ENCODE measurements at places on chromosomes 2 and 18.

- DNase-seq = no peak
- H3K4me1 ChIP-seq = no peaks in the 10 kb centered on the region
- no peaks in the 10 kb centered on the region for H3K27me3 ChIP-seq
- no peaks in the 10 kb centered on the region for H3K36me3 ChIP-seq
Observed at GRCh38 chr2:41920812-41921211, 127.0 kb upstream of the PKDCC start.

DNA sequence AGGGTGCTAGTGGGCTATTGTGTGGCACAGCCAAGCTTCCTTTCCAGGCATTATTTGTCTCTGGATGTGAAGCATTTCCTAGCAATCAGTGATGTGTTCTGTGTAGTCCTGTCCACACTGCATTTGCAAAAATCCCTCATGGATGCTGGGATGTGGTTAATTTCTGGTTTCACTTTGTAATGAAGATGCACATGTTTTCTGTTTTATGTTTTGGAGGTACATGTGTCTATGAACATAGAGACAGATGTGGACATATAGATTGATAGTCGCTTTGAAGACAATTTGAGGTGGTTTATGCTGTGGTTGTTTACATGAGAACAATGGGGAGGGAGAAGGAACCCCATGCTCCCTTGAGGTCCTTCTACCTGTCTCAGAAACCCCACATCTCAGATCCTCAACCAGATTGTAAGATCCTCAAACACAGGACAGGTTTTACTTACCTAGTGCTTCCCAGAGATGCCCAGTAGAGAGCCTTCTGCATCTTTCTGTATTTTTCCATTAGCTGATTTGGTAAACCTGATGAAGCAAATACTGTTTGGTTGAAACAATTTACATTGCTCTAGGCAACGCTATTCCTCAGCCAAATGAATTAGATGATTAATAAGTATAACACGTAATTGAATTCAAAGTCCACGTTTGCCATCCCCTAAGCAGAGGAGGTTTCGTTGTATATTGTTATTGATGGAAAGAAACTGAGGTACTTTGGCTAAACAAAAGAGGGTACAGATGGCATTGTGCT, 204.4 kb downstream of the SPP2 start:
- DNase-seq = no peak
- H3K27me3 ChIP-seq = no peaks in the 10 kb centered on the region
- no peaks in the 10 kb centered on the region for H3K4me1 ChIP-seq
- H3K36me3 ChIP-seq = no peaks in the 10 kb centered on the region
- H3K27ac ChIP-seq = no peak overlapping the region

GRCh38 chr18:26091047-26091630, 726 bp upstream of the SS18 start:
- DNase-seq = no peak
- H3K27me3 ChIP-seq = no peaks in the 10 kb centered on the region
- peak overlapping the region; percentile 98 for H3K27ac ChIP-seq
- peaks cover 36% of the 10 kb centered on the region for H3K4me1 ChIP-seq
- H3K4me3 ChIP-seq = peak overlapping the region; percentile 81

- no peak overlapping the region for H3K27ac ChIP-seq
- H3K4me3 ChIP-seq = no peak overlapping the region
- H3K27me3 ChIP-seq = no peaks in the 10 kb centered on the region
- H3K4me1 ChIP-seq = no peaks in the 10 kb centered on the region
- H3K36me3 ChIP-seq = no peaks in the 10 kb centered on the region
- no peak for DNase-seq
Observed at GRCh38 chr2:10554961-10555809, 107.1 kb upstream of the ODC1 start.

DNA sequence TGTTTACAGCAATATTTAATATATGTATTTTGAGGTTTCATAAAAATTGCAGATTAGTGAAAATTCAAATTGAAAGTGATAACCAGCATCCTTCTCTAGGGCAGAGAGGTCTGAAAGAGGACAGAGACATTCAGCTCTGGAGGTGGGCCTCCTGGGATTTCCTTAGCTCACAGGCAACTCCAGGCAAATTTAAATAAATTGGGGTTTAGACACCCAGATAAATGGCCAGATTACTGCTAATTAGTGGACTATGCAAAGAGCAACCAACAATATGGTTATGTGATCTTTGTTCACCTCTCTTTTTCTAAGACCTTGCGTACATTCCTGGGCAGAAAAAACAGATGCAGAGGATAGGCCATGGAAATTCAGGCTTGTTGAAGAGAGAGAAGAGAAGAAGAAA, 1282.8 kb upstream of the ACVR2A start:
- DNase-seq = no peak
- H3K4me1 ChIP-seq = no peaks in the 10 kb centered on the region
- H3K27ac ChIP-seq = no peak overlapping the region
- no peak overlapping the region for H3K4me3 ChIP-seq
- no peaks in the 10 kb centered on the region for H3K36me3 ChIP-seq
- no peaks in the 10 kb centered on the region for H3K27me3 ChIP-seq

GRCh38 chr2:184743096-184743495, 144.8 kb downstream of the ZNF804A start:
- no peak overlapping the region for H3K27ac ChIP-seq
- no peaks in the 10 kb centered on the region for H3K27me3 ChIP-seq
- H3K4me3 ChIP-seq = no peak overlapping the region
- no peaks in the 10 kb centered on the region for H3K36me3 ChIP-seq
- H3K4me1 ChIP-seq = no peaks in the 10 kb centered on the region
- DNase-seq = no peak

DNA sequence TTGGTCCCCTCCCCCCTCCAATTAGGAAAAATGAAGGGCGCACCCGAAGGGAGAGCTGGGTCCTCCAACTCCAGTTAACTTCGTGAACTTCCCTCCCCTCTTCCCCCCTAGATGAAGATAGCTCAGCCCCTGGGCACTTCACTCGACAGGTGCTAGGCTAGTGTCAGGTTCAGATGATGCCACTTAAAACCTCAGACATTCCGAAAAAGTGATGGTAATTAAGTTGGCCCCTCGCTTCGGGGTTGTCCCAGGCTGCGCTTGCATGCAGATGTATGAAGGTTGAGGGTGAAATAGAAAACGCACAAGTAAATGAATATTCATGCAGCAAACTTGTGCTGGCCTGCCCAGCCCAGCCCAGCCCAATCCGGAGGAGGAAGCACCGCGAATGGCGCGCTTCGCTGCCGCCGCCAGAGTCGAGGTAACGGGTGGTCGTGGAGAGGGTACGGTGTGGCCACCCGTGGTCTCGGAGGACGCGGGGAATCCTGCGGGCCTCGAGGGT, 3.0 kb upstream of the GBX2 start:
- H3K4me1 ChIP-seq = peaks cover 35% of the 10 kb centered on the region
- H3K27ac ChIP-seq = no peak overlapping the region

DNA sequence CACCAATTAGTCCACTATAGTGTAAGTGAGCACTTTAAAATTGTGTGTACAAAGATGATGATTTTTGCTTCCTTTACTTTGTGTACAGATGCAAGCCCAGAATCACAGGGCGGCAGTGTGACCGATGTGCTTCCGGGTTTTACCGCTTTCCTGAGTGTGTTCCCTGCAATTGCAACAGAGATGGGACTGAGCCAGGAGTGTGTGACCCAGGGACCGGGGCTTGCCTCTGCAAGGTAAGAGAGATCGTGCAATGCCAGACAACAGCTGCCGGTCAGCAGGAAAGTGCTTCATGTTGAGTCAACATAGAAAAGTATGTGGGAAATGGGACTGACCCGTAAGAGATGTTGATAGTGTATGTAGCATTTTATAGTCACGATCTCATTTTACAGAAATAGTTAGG, 156.8 kb upstream of the TTC39C start:
- peaks cover 6% of the 10 kb centered on the region for H3K4me1 ChIP-seq
- H3K27me3 ChIP-seq = no peaks in the 10 kb centered on the region
- peaks cover 51% of the 10 kb centered on the region for H3K36me3 ChIP-seq
- H3K4me3 ChIP-seq = no peak overlapping the region
- DNase-seq = peak; percentile 43

GRCh38 chr18:74869904-74870863, 272.5 kb downstream of the ZNF407 start:
- H3K27ac ChIP-seq = no peak overlapping the region
- H3K4me3 ChIP-seq = no peak overlapping the region
- no peaks in the 10 kb centered on the region for H3K36me3 ChIP-seq

- no peaks in the 10 kb centered on the region for H3K36me3 ChIP-seq
- H3K4me1 ChIP-seq = peaks cover 64% of the 10 kb centered on the region
- peaks cover 73% of the 10 kb centered on the region for H3K27me3 ChIP-seq
- peak within 1 kb of the TSS; percentile 56 for H3K4me3 ChIP-seq
- peak within 1 kb of the TSS; percentile 52 for H3K27ac ChIP-seq
Observed at GRCh38 chr2:120735746-120736170, at the start of gene GLI2. TSS of gene GLI2 (plus strand) at chr2:120735868. CDS start at chr2:120797321, 61,453 bp downstream.

DNA sequence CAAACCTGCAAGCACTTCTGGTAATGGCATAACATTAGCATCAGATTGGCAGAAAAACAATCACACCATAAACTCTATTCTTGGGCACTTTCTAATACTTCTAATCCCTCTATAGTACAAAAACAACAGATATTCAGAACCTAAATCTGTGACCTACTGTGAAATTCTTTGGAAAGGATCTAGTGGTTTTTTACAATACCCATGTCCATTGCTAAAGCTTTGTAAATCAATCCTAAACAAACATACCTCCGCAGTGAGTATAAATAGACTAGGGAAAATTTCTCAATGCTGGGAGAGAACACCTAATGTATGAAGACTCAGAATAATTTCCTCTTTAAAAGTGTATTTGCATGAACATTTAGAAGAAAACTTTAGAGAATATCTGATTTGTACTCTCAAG, 1098.5 kb upstream of the DDX18 start:
- H3K4me1 ChIP-seq = no peaks in the 10 kb centered on the region
- H3K36me3 ChIP-seq = no peaks in the 10 kb centered on the region
- no peak overlapping the region for H3K27ac ChIP-seq
- no peaks in the 10 kb centered on the region for H3K27me3 ChIP-seq
- no peak for DNase-seq

DNA sequence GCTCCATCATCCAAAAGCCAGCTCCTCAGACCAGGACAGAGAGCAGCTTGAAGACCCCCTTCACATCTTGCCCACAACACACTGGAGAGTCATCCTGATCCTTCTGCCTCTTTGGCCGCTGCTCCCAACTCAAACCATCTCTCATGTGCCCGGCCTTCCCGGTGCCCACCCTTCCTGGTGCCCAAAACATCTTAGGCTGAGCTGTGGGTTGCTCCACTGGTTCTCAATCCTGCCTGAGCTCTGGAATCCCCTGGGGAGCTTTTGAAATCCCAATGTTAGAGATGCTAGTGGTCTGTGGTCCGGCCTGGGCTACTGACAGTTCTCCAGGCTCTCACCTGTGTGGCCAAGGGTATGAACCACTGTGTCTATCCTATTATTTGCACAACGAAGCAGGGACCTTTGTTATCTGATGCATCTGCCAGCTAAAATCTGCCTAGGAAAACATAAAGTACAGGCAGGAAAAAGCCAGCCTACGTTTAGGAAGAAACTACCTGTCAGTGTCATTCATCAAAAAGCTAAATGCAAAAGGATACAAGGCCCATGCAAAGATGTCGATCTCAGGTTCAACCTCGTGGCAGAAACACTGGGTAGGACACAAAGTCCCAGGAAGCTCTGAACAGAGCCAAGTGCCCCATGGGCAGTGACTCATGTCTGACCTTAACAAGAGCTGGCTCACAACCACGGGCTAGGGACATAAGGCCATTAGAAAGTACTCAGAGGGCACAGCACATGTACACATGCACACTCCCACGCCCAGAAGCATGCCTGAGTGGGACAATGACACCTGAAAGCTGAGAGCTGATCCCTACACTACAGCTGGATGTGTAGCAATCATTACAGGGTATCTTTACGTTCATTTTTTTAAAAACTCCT, 30.8 kb downstream of the TBC1D8 start:
- H3K27ac ChIP-seq = peak overlapping the region; percentile 89
- H3K36me3 ChIP-seq = no peaks in the 10 kb centered on the region
- H3K27me3 ChIP-seq = no peaks in the 10 kb centered on the region
- no peak overlapping the region for H3K4me3 ChIP-seq
- peak; percentile 95 for DNase-seq

DNA sequence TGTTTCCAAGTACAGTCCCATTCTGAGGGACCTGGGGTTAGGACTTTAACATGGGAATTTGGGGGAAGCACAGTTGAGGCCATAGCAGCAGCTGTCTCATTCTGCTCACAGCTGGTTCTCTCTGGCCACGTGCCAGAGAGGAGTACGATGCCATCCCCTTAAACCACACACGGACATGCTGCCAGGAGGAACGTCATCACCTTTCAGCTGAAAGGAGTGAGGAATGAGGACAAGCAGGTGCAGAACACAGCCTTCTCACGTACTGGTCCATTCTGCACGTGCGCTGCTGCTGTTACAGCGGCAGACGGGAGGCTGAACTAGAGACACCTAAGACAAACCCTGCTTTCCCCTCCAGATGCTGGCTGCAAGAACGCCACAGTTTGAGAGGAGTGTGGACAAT, 33.5 kb downstream of the ODC1 start:
- H3K36me3 ChIP-seq = peaks cover 4% of the 10 kb centered on the region
- peaks cover 26% of the 10 kb centered on the region for H3K4me1 ChIP-seq
- H3K27ac ChIP-seq = peak overlapping the region; percentile 26
- peak; percentile 53 for DNase-seq

DNA sequence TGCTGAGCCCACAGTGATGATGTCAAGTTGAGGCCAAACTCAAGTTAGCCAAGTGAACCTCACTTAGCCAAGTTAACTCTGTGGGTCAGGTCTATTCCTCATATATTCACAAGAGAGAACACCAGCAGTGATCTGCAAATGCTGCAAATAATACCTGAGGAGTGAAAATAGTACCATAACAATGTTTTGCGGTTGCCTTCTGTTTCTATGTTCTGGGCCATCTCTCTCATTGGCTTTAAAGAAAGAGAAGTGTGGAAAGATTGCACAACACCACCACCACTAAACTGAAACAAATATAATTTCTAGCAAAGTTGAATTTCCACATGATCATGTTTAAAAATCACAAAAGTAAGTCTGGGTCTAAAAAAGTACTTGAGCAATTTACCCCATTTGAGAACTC, 211.1 kb upstream of the GALNT5 start:
- no peak overlapping the region for H3K4me3 ChIP-seq
- no peak for DNase-seq
- no peaks in the 10 kb centered on the region for H3K27me3 ChIP-seq
- no peaks in the 10 kb centered on the region for H3K4me1 ChIP-seq
- H3K27ac ChIP-seq = no peak overlapping the region
